Anterior cingulate cortex (tissue), 58 donors: ENCODE measurements at places on chromosomes 2 and 18.

DNA sequence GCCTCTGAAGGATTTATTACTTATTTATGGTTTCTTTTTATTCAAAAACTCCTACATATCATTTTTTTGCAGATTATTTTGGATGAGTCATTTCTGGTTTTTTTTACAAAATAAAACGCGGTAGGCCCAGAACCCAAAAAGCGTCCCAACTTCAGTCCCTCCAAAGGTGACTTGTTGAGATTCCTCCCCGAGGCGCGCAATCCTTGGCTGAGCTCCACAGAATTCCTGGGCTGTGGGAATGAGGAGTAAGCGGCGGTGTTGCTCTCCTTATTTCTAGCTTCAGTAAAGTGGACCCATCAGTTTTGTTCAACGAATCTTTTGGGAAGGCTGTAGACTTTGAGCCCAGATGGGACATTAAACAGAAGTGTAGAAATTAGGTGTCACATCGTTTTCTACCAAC lies 67.0 kb upstream of the RMP24 start:
- DNase-seq, result no peak

DNA sequence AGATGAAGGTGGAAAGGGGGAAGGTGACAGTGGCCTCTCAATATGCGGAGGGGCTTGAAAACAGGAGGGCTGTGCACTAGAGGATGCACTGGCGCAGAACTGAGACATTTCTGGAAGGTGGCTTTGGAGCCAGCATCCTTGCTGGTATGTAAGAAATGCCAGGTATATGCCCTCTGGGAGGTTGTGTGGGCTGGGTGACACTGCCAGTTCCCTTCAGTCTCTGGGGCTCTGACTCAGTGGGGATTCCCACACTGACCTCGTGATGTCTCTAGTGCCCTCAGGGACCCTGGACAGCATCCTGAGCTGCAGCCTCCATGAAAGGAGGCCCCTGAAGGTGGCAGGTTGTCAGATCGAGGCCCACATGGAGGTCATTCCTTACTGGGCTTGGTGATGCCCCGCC lies 74.0 kb downstream of the AGAP1 start:
- no peak for DNase-seq

GRCh38 chr2:188050726-188051125 lies 240.9 kb upstream of the GULP1 start:
- no peak for DNase-seq

- no peak for DNase-seq
Observed at GRCh38 chr2:18110222-18110621, 231.8 kb downstream of the KCNS3 start.

DNA sequence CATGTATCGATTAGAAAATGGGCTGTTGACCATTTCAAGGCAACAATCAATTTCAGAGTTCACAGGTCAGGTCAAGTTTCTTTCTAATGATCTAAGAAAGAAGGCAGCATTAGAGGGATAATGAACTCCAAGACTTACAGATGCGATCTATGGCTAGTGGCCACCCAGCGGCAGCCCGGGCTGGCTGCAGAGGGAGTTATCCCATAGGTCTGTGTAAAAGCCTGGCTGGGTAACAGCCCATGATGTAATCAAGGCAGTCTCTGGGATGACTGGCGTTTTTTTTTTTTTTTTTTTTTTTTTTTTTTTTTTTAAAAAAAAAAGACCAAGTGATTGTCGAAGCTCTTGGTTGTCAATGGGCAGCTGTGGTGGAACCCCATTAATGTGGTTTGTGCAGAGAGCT lies 171.1 kb upstream of the SKOR2 start:
- no peak for DNase-seq

- no peak for DNase-seq
Observed at GRCh38 chr2:199851501-199851810, 464 bp upstream of the FTCDNL1 start.

DNA sequence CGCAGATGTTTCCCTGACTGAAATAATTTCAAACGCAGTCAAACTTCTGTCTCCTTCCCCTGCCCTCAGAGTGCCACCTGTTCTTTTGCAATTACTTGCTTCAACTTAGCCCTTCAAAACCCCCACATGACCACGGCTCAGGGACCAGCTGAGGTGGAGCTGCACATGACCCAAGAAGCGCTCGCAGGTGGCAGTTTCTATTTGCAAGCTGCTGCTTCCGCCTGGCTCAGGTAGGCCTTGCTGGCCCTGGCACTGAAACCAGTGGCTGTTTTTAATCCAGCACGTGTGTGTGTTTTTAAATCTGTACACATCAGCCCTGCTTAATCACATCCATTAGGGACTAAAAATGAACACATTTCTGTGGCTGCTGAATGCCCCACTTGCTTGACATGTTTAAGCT lies 95.3 kb downstream of the CCDC93 start:
- no peak for DNase-seq

- no peak for DNase-seq
Observed at GRCh38 chr2:15782769-15783294, 157.5 kb upstream of the MYCN start.

DNA sequence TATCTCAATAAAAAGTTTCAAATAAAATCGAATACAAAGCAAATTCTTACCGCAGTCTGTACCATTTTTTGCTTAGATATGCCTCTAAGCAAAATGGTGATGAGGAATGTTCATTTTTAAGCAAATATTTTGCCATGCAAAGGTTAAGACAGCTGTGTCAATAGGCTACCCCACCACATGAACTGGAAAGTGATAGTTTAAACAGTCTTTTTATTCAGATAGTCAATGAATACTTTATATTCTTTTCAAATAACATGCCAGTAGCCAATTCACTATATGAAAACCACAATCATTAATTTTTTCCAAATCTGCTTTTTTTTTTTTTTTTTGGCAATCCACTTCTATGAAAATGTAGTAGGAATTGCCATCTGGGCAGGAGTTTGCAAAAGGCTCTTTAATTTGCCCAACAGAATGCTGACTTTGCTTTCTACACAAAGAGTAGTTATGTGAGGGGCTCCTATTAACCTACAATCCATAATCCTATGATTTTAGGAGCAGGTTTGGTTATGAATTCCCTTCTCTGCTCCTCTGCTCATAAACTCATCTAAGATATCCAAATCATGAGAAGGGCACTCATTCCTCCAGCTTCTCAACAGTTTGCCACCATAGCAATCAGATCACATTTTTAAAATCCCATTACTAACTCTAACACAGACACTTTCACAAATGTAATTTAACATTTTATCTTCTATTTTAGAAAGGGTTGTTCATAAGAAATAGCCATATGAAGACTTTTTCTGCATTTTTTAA lies 69.2 kb downstream of the SLC40A1 start:
- DNase-seq, result no peak

DNA sequence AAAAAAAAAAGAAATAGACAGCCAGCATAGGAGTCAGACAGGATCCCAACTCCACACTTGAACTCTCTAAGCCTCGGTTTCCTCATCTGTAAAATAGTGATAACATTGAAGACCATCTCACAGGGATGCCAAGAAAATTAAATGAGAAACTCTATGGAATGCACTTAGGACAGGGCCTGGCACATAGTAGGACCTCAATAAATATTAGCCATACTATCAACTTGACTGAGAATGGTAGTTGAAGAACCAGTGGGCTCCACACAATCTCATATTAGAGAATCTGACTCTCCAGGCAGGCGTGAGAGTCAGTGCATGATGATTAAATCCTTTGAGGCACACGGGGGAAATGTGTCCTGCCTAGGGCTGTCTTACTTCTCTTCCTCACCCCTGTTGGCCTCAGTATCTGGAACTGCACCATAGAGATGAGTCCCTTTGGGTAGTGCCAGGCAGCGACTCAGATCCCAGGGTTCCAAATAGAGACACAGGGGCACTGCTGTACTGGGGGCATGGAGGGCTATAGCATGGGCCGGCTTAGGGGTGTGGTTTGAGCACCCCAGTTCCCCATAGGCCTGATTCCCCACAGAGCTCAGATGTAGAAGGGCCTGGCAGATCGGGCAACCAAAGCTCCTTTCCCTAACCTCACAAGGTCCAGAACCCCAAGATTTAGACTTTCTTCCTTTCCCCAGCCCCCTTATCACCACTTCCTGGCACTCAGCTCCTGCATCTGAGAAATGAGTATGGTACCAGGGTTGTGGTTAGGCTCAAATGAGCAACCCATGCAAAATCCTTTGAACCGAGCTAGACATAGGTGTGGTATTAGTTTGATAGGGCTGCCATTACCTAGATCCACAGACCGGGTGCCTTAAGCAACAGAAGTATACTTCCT lies 51.3 kb upstream of the CAB39 start:
- DNase-seq, result no peak

- no peak for DNase-seq
Observed at GRCh38 chr18:6333981-6334380, 80.7 kb downstream of the L3MBTL4 start.

GRCh38 chr2:108239786-108240185 lies at the start of gene SULT1C3:
Gene SULT1C3, plus strand, starts transcription at chr2:108239968. Its CDS starts 7,227 bp downstream, at chr2:108247195.
- no peak for DNase-seq

DNA sequence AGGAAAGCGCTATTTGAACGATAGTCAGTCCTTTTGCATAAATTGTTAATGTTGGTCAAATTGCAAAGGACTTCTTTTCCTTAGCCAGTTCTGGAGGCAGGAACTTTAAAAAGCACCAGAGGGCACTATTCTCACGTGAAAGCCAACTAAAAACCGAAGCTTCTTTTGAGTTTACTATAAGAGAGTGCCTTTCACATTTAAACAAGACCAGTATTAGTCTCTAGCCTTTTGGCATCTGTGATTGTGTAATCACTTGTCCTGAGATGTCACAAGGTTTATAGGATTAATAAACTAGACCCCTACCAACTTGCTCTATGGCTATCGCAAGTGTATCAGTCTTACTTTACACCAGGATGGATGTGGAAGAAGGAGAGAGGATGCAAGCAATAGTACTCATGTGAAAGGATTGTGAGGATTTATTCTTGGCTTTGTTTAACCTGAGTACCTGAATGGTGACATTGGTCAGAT lies 14.4 kb upstream of the STAT4 start:
- DNase-seq, result peak; percentile 21

GRCh38 chr2:189425676-189426075 lies 15.6 kb upstream of the WDR75 start:
- no peak for DNase-seq

DNA sequence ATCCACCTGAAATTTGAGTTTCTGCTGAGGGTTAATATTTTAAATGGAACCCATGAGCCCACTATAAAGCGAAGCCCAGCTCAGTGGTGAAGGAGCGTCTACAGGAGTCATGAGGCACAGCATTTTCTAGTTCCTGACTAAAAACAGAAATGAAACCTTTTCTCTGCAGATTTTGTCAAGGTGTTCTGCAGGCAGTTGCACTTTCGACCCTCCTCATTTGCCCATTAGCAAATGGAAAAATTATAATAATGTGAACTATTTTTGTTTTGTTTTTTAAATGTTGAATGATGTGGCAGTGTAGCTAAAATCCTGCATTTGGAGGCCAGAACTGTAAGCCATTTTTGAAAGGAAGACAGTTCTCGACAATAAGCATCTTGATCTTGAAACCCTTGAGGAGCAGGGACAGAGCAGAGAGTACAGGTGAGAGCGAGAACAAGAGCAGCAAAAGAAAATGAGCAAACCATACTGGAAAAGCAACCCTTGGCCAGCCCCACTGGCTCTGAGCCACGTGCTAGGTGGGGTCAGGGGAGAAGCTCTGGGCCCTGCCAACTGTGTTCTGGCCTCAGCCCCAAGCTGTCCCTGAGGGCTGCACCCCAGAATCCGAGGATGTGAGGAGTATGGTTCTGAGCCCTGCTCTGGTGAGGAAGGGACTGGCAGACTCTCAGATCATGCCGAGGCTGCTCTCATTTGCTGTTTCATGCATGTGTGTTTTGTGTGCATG lies 26.4 kb upstream of the COPS8 start:
- no peak for DNase-seq

DNA sequence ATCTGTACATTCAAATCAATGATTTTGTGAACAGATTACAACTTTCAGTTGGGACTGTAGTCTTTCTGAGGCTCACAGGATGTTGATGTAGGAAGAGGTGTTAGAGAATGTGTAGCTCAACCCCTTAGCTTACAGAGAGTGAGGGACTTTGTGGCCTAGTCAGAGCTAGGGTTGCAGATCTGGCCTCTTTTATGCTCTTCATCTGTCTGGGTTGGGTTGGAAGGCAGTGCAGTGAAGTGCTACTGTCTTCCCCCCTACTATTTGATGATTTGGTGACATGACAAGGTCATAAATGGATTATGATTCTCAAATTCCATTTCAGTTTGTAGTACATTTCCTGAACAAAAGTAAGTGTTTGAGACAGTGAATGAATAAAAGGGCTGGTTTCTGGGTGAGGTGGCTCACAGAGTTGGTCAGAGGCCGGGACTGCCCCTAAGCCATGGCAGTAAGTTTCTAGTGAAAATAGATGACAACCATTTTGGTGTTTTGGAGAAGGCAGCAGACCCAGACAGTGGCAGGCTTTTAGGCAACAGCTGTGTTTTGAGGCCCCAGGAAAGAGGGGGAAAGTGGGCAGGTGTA lies 21.6 kb downstream of the MAP4K4 start:
- no peak for DNase-seq
